ENCODE measurements at places on chromosomes 13 and 19. TPM values are rescaled to one million over a fixed set of nuclear protein-coding genes. Genes with fewer than 3 reads are reported as not detected.

The GADD45B gene
- total RNA-seq, result 28.0 TPM

The DAND5 gene
- not detected for total RNA-seq

The ZNF429 gene
- total RNA-seq, result 4.0 TPM

The SRRM5 gene
- 0.88 TPM for total RNA-seq

DNA sequence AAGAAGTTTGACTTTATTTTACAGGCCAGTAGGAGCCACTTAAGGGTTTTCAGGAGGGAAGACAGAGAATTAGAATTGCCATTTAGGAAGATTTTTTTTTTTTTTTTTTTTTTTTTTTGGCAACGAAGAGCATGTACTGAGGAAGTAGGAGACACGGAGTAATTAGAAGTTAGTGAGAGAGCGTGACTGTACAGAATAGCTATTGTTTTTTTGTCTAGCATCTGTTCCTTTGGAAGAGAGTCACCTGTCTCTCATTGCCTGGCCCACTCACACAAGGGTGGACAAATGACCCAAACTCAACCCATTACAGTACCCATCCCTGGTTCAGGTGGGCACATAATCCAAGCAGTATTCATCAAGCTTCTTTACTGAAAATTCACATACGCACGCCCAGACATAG is 166.7 kb downstream of the LACC1 start:
- H3K27me3 ChIP-seq, result peaks cover 26% of the 10 kb centered on the region
- no peak for DNase-seq
- H3K36me3 ChIP-seq, result no peaks in the 10 kb centered on the region
- peaks cover 5% of the 10 kb centered on the region for H3K4me1 ChIP-seq

DNA sequence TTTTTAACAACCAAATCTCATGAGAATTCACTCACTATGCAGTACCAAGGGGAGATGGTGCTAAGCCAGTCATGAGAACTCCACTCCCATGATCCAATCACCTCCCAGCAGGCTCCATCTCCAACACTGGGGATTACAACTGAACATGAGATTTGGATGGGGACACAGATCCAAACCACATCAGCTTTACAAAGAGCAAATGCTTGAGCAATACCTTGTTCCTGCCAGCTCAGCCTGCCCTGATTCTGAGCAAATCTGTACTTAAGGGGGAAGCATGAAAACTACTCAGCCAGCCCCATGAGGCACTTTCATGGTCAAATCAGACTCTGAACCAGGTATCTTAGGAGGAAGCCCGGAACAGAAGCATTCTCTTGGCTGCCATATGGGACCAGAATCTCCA is 259.9 kb downstream of the TBC1D4 start:
- H3K4me3 ChIP-seq, result no peak overlapping the region
- peaks cover 47% of the 10 kb centered on the region for H3K4me1 ChIP-seq
- H3K27ac ChIP-seq, result no peak overlapping the region
- H3K27me3 ChIP-seq, result no peaks in the 10 kb centered on the region
- no peaks in the 10 kb centered on the region for H3K36me3 ChIP-seq

GRCh38 chr19:55901369-55902079 is 30.6 kb downstream of the NLRP13 start:
- no peak overlapping the region for H3K4me3 ChIP-seq
- no peaks in the 10 kb centered on the region for H3K27me3 ChIP-seq
- no peaks in the 10 kb centered on the region for H3K4me1 ChIP-seq
- H3K36me3 ChIP-seq, result peaks cover 6% of the 10 kb centered on the region
- no peak for DNase-seq

DNA sequence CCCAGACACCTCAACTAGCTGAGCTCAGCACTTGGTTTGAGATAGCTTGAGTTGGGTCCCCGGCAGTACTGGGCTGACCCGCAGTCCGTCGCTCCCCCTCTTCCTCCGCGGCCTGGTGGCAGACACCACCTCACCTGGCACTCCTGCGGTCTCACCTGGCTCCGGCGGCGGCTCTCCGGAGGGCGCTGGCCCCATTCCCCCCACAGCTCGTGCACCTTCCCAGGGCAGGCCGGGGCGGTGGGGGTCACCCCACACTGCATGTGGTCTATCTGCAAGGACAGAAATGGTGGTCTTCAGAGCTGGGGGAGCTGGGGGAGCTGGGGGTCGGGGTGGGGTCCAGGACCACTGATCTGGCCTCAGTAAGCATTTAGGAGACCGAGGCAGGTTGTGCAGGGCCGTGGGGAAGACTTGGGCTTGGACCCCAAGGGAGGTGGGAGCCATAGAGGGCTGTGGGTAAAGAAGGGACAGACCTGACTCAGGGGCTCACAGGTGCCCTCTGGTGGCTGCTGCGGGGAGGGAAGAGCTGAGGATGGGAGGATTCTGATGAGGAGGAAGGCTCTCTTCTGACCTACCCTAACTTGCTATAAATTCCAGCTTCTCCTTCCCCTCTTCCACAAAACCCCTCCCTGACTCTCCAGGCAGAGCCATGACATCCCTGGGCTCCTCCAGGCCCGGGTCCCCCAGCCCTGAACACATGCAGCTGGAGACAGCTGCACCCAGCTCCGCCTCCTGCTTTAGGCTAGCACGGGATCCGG is 6.7 kb upstream of the PLIN4 start:
- H3K36me3 ChIP-seq, result peaks cover 6% of the 10 kb centered on the region
- peaks cover 9% of the 10 kb centered on the region for H3K4me1 ChIP-seq
- H3K27ac ChIP-seq, result no peak overlapping the region
- DNase-seq, result peak; percentile 60
- H3K4me3 ChIP-seq, result no peak overlapping the region

- H3K27ac ChIP-seq, result no peak overlapping the region
- DNase-seq, result peak; percentile 58
- peaks cover 29% of the 10 kb centered on the region for H3K27me3 ChIP-seq
- H3K4me3 ChIP-seq, result no peak overlapping the region
- no peaks in the 10 kb centered on the region for H3K36me3 ChIP-seq
Measured at GRCh38 chr13:38763446-38764381, 76.8 kb downstream of the FREM2 start.

DNA sequence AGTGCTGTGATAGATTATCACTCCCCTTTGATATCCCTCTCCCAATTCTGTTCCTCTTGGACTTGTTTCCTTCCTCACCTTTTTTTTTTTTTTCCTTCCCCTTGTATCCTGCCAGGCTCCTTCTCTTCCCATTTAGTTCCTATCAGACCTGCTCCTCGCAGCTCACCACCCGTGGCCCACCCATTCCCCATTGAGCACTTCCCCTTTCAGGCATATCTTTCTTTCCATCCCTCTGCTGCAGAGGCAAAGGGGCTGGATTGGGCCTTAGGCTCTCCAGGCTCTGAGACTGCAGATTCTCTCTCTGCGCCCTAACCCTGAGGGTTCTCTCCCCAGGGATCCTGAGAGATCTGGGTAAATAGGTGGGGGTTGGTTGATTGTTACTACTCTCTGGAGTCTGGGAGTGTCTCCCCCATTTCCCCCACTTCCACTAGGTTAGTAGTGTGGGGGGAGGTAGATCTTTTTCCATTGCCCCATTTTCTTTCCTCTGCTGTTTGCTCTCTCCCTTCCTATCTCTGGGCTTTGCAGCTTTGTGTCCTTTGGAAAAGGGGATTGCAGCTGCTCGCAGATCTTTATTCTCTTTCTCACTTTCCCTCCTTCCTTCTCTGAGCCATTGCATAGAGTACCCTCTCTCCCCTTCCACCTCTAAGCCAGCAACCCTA is 2.3 kb downstream of the ARHGAP35 start:
- no peaks in the 10 kb centered on the region for H3K36me3 ChIP-seq
- no peak for DNase-seq
- no peak overlapping the region for H3K4me3 ChIP-seq
- H3K27ac ChIP-seq, result no peak overlapping the region

- peaks cover 64% of the 10 kb centered on the region for H3K36me3 ChIP-seq
- no peaks in the 10 kb centered on the region for H3K27me3 ChIP-seq
- no peak overlapping the region for H3K27ac ChIP-seq
- H3K4me3 ChIP-seq, result no peak overlapping the region
- no peaks in the 10 kb centered on the region for H3K4me1 ChIP-seq
Measured at GRCh38 chr19:4687396-4687795, 17.3 kb upstream of the MYDGF start.
